NCI-H748 treated with DMSO at 0.1 percent for 48 hours (cell line): ENCODE measurements at places on chromosomes 7 and 10.

GRCh38 chr10:86366033-86366901 lies at the start of gene GRID1:
Gene GRID1 (minus strand): TSS chr10:86366795.
- DNase-seq: peak; percentile 6

GRCh38 chr10:79353000-79353406 lies 5.7 kb downstream of the PPIF start:
- DNase-seq: no peak

- DNase-seq: no peak
Observed at GRCh38 chr10:17051851-17052250, 77.8 kb downstream of the CUBN start.

DNA sequence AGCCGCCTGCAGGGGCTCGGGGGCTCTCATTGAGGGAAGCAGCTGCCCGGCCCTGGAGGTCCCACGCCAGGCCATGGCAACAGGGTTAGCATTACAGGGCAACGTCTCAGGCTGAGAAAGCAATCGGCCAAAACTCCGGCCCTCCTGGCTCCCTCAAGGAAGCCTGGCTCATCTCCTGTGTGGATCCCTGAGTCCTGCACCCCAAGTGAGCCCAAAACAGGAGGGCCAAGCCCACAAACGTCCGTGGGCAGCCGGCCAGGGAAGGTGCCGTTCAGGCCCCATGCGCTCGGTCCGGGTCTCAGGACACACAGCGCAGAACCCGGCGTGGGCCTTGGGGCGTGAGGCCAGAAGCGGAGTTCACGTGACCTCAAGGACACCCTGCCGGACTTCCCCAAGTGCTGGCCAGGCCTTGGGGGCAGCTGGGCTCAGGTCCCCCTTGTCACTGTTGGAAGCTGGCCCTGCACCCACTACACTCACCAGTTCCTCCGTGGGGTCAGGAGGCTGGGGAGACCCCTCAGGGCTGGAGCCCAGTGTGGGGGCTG lies 8.0 kb upstream of the PWWP2B start:
- DNase-seq: no peak

- no peak for DNase-seq
Observed at GRCh38 chr10:133224076-133224475, 5.9 kb upstream of the UTF1 start.

- DNase-seq: no peak
Observed at GRCh38 chr7:95845007-95845406, 72.7 kb downstream of the DYNC1I1 start.

- DNase-seq: no peak
Observed at GRCh38 chr10:29692121-29692539, 57.4 kb upstream of the SVIL start.

DNA sequence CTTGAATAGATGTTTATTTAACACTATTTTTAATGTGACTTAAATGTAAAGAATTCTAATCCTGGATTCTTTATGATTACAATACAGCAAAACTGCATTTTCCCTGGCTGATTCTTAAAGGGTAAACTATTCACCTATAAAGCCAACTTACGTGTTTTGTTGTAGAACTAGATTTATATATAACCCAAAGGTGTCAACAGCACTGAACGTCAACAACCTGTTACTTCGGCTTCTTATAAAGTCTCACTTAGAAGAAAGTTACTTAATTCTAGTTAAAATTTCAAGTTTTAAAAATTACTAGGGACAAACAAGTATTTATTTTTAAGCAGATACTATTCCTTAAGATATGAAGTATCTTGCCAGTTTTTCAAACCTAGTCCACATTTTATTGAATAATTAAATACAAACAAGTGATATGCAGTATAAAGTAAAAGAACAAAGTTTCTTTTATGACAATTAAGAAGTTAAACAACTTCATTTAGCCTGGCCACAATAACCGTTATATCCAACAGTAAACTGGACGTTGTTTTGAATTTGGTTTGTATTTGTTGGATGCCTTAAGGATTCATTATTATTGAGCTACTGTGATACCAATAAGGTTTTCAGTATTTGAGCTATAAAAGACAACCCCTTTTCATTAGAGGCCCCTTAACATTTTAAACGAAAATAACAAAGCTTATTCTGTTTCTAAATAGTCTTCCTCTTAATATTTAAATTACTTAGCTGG lies 83.1 kb downstream of the SNX10 start:
- DNase-seq: no peak

GRCh38 chr7:64182036-64182790 lies 24.8 kb upstream of the ZNF735 start:
- no peak for DNase-seq

GRCh38 chr7:159210581-159211235 lies 66.0 kb upstream of the VIPR2 start:
- no peak for DNase-seq

GRCh38 chr10:93435621-93436397 lies 46.3 kb downstream of the MYOF start:
- no peak for DNase-seq

GRCh38 chr7:134343796-134344195 lies 27.1 kb upstream of the SLC35B4 start:
- DNase-seq: no peak

DNA sequence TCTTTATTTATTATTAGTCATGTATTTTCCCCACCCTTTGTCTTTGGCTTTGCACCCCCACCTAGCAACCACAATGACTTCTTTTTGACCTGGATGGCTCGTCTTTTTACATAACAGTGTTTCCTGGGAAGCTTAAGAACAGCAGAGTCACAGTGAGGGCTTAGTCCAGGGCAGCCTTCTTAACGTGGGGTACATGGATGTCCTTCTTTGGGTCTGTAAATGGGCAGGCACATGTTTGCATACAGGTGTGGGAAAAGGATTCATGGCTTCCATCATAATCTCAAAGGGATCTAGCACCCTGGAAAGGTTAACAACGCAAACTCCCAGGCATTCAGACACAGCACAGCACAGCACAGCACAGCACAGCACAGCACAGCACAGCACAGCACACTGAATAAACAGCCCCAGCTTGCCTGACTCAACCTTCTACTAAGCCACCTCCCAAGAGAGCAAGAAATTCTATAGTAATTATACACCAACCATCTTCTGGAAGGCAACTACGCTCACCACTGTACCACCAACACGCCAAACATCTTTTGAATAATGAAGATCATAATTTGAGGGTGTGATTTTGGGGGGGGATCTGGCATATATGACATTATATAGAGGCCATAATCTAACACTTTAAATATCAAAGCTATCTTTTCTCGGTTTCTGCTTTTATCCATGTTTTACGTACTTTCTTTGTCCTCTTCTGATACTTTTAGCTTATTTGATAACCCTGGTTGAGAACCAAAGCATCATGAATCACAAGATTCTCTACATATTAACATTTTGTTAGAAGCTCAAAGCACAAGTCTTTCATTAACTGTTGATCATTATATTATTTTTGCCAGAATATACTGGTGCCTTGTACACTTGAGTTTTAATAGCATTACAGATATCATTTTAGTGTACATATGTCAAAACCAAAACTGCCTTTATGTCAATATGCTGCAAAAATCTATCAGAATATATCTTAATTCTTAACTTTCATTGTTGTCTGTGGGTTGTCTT lies 177.2 kb upstream of the KLF14 start:
- no peak for DNase-seq

DNA sequence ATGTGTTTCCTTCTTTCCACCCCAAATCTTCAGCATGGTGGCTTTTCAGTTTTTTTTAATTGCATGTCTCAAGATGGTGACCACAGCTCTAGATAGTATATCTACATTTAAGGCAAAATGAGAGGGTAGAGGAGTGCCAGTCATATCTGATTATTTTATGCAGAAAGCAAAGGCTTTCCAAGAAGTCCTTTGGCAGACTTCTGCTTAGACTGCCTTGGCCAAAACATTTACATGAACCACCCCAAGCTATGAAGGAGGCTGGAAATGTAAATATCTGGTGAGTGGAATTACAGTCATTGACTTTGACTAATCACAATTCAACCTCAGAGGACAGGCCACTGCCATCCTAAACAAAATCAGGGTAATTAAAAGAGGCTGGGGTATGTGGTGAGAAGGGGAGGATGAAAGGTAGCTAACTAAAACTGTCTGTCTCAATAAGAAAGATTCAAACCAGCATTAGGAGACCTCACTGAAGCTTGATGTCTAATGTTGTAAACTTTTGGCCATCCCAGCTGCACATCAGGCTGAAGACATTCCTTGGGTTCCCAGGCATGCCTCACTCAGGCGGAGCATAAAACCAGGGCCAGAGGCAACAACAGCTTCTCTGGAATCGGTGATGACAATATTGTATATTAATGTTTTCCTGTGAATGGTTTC lies 53.4 kb downstream of the PPP1R3C start:
- no peak for DNase-seq

GRCh38 chr10:82922755-82923154 lies 1047.8 kb downstream of the NRG3 start:
- DNase-seq: no peak

GRCh38 chr10:35185260-35186034 lies 58.8 kb downstream of the CREM start:
- DNase-seq: no peak

GRCh38 chr7:154372011-154372601 lies 319.9 kb downstream of the DPP6 start:
- no peak for DNase-seq

DNA sequence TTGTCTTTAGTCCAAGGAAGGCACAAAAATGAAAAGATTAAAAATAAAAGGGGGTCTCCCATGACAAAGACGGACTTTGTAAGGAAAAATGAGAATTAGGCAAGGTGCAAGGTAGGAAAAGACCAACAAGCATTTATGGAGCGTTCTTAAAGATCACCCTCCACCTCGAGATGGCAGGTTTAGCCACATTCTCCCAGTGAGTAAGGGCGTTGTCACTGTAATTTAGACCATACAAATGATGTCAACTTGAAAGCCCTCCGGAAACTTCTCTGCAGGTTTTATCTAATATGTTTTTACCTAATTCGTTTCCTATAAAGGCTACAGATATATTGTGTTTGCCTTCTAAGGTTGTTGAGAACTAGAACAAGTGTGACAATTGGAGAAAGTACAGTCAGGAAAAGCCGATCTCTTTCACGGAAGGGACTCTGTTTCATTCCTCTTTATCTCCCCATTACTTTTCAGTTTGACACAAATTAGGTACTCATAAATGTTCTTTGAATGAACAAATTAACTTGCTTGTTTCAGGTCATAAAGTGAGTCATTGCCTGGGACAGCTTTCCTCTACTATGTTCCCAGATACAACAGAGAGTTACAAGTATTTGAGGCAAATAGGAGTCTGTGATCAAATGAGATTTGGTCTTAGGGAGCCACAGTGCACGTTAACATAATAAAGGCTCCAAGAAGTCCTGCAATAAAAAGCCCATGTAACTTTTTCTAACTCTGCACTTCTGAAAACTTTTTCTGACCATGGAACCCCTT lies 102.6 kb upstream of the HABP2 start:
- no peak for DNase-seq

GRCh38 chr10:48594803-48595538 lies 9.9 kb downstream of the ARHGAP22 start:
- no peak for DNase-seq

DNA sequence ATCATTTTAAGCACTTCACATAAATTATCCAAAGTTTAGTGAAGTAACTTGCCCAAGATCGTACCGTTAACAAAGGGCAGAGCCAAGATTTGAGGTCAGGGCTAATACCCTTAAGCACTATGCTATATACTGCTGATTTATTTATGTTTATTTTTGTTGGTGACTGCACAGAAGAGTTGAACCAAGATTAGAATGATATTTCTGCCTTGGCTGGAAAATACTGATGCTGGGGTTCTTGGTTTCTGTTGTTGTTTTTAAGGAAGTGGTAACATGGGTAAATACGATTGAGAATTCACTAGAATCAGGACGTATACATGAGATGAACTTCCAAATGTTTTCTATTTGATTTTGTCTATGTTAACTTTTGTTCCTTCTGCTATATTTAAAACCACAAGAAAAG lies 9.3 kb downstream of the ADD3 start:
- DNase-seq: no peak

GRCh38 chr10:100786591-100786990 lies 41.2 kb downstream of the PAX2 start:
- no peak for DNase-seq

- DNase-seq: no peak
Observed at GRCh38 chr10:94223702-94224370, 138.9 kb downstream of the NOC3L start.

DNA sequence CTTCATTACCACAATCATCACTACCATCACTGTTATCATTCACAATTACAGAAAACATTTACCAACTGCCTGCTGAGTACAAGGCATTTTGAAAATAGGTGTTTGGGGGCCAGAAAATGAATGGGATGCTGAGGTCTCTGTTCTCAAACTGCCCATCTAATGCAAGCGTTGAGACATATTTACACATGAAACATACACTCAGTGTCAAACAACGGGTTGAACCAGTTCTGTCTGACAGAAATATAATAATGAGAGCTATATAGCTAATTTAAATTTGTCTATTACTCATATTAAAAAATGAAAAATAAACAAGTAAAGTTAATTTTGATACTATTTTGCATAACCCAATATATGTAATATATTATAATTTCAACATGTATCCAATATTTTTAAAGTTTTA lies 303.1 kb downstream of the KCNMA1 start:
- peak; percentile 54 for DNase-seq

- DNase-seq: no peak
Observed at GRCh38 chr10:131027256-131027655, 284.3 kb downstream of the TCERG1L start.

DNA sequence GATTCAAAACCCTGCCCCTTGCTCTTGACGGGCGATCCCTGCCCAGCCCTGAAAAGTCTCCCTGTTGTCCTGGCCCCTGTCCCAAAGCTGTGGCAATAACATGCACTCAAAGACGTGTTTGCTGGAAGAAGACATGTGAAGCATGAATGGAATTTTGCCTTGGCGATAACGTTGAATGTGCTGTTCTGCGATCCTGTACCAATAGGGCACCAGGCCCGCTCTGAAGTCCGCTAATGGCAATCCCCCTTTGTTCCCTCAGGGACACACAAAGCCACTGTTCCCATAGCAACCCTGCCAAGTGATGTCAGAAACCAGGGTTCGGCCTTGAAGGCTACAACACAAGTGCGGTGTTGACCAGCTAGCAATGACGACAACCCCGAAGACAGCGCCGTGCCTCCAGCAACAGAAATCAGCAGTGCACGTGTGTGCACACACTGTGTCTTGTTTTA lies 284.6 kb downstream of the KLF6 start:
- DNase-seq: peak; percentile 25

GRCh38 chr7:137877027-137877675 lies 30.4 kb upstream of the DGKI start:
- no peak for DNase-seq

DNA sequence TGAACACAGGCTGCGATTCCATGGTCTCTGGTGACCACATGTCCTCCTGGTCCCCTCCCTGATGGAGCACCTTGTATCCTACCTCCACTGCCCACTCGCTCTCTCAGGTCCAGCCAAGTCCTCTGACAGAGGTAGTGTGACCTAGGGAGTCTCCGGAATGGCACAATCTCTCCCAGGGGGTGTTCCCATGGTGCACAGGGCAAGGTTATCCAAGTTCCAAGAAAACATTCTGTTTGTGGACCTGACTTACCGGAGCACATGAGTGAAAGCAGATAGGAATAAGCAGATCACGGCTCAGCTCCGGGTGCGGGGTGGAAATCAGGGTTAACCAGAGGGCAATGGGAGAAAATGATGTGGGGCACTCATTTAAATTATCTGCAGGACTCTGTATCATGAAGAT lies 45.8 kb upstream of the INSIG1 start:
- no peak for DNase-seq
